ENCODE measurements at places on chromosomes 6 and 20.

DNA sequence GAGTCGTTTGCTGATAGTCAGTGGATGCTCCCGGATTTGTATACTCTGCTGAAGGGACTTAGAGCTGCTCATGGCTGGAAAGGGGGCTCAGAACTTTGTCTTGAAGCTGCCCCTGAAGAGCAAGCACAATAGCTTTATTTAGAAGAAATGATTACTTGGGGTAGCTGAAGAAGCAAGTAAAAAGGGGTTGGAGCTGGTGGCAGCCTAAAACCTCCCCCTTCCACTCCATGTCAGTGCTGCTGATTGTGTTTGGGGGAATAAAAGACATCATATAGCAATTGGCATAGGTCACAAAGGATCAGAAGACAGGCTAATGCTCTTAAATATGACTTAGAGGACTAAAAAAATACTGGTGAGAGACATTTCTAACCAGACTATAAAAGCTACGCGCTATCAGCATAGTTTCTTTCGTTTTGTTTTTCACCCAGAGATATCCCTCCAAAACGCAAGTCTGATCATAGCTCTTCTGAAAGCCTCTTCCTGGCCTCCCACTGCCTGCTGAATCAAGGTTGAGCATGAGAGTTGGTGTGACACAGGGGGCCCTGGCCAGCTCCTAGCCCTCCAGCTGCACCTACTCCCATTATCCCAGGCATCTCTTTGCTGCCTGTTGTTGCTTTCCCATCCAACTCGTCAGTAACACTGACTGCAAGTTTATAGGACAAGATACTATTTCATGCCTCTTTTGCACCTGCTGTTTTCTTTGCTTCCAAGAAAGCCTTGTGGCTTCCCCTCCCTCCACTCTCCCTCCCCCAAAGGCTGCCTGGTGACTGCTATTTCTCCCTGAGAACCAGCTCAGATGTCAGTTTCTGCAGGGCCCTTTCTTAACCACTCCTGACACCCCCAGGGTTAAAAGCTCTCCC is 33.9 kb upstream of the SGK1 start:
- DNase-seq: no peak

DNA sequence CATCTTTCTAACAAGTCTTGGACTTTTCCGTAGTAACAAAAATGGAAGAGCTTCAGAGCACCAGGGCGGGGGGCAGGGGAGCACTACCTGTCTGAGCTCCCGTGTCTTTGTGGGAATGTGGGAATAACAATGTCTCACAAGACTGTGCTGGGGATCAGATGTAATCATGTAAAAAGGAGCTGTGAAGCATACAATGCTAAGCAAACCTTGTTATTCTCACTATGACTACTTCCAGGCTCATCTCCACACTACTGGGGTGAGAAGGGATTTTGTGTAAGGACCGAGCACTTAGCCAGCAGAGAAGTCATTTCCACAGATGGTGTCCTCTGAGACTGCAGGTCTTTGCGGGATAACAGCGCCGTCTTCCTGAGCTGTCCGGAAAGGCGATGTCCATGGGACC is 27.1 kb downstream of the PRR18 start:
- no peak for DNase-seq

DNA sequence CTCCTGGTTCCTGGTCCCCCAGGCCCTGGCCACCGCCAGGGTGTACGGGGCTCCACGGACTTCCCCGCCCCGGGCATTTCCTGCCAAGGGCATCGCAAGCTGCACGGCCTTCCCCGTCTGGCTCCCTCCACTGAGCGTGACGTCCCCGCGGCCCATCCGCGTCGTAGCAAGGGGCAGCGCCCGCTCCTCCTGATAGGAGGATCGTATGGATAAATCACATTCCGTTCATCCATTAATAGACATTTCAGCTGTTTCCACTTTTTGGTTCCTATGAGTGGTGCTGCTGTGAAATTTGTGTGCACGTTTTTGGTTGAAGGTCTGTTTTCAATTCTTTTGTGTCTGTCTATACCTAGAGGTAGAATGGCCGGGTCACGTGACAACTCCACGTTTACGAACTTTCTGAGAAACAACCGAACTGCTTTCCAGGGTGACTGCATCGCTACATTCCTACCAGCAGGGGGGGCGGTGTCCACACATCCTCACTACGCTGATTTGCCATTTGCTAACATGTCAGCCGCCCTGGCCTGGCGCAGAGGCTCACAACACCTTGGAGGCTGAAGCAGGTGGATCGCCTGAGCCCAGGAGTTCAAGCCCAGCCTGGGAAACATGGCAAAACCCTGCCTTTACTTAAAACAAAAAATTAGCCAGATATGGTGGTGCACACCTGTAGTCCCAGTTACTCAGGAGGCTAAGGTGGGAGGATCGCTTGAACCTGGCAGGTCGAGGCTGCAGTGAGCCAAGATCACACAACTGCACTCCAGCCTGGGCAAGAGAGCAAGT is 37.7 kb downstream of the KCNQ2 start:
- peak; percentile 65 for DNase-seq

GRCh38 chr6:112851146-112851545 is 504.0 kb downstream of the RFPL4B start:
- peak; percentile 9 for DNase-seq

DNA sequence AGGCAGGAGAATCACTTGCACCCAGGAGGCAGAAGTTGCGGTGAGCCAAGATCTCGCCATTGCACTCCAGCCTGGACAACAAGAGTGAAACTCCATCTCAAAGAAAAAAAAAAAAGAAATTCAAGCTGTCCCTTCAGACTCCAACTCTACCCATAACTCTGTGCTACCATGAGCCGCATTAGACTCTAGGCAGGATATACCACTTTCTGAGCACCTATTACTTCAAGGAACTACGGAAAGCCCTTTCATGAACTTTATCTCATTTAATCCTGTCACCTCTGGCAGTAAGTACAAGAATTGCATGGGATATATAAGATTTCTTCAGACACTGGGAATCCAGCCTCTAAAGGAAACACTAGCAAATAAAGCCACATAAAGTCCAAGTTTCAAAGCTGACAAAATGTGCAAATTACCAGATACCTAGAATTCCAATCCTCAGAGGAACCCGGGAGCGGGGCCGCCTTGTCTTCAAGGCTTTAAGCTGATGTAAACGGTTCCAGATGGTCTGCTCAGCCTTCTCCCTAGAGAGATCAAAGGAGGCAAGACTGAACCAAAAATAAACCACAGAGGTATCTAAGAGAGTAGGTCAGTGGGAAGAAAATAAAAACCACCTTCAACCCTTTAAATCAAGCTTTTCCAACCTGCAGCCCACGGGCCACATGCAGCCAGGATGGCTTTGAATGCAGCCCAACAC is 9.4 kb downstream of the CDK5RAP1 start:
- peak; percentile 88 for DNase-seq

Measured in fibroblast of skin of back (primary cell).